ENCODE measurements at places on chromosomes 4 and X.

DNA sequence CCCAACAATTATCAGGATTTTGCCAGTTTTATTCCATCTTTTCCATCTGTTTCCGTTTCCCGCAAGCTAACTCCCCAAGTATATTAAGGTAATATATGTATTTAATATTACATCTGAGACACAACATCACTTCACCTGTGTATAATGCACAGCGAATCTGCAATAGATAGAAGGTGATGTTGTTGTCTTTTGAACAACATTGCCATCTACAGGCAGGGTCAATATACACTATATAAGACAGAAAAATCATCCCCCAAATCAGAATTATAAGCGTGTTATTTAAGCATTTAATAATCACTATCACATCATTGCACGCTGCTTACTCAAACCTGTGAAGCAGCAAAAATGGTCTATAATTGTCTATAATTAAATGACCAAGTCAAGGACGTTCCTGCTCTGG, 1115.5 kb downstream of the NLGN4X start:
- DNase-seq: peak; percentile 0

- DNase-seq: no peak
Measured at GRCh38 chr4:76931087-76931486, 18.5 kb upstream of the SEPTIN11 start.

- no peak for DNase-seq
Measured at GRCh38 chrX:12579311-12579710, 211.9 kb upstream of the PRPS2 start.

DNA sequence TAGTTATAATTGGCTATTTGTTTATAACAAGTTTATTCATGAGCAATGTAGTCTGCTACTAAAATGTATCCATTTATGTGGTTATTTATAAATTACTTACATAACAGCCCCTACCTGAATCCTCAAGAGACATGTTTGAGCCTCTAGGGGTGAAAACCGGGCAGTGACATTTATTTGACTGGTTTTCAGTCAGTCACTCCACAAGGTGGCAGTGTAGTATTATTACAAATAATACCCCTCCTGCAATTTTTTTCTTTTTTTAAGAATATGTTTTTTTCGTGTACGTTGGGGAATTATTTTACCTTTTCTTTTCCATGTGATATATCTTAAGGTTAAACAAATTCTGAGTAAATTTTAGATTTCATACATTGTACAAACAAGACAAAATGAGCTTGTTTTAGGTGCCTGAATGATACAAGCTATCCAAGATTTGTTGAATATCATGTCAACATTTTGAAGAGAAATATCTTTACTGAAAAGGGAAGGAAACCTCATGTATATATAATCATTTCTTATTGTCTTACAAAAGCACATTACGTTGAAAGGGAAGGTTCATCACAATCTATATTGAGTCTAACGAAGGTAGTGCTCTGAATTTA, 598.7 kb upstream of the TECRL start:
- peak; percentile 45 for DNase-seq

DNA sequence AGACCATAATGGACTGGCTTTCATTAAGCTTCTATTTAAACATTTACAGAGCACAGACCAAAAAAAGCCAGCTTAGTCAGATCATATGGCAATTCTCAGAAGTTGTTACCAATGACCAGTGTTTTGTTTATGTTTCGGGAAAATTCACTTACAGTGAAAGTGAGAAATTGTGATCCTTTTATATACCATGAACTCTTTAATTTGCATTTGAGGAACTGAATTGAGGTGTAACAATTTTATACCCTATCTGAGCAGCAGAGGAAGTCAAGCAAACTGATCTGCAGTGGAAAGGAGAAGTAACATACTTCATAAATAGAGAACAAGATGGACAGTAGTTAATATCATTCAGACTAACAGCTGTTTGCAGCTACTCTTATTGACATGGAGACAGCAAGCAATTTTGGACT, 97.1 kb downstream of the TMA16 start:
- DNase-seq: no peak

- DNase-seq: no peak
Measured at GRCh38 chrX:115191490-115192243, 2.5 kb downstream of the RBMXL3 start.

- no peak for DNase-seq
Measured at GRCh38 chr4:55386840-55387239, 8.9 kb upstream of the TMEM165 start.

DNA sequence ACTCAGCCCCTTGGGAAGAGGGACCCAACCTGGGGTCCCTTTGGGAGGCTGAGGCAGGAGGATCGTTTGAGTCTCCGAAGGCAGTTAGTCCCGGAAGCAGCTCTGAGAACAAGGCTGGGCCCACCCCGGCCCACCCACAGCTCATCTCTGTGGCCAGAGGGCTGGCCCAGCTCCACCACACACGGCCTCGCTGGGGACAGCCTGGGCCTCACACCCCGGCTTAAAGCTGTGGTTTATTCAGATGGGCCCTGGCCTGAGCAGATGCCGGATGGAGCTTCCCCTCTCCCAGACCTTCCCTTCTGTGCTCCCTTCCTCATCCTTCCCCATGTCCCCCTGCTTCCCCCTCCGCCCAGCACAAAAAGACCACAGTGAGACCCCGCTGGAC, 54.4 kb downstream of the FAM53A start:
- no peak for DNase-seq

- no peak for DNase-seq
Measured at GRCh38 chrX:115652221-115652620, 91.2 kb downstream of the PLS3 start.

- no peak for DNase-seq
Measured at GRCh38 chr4:77121736-77122240, 35.2 kb upstream of the CCNG2 start.

DNA sequence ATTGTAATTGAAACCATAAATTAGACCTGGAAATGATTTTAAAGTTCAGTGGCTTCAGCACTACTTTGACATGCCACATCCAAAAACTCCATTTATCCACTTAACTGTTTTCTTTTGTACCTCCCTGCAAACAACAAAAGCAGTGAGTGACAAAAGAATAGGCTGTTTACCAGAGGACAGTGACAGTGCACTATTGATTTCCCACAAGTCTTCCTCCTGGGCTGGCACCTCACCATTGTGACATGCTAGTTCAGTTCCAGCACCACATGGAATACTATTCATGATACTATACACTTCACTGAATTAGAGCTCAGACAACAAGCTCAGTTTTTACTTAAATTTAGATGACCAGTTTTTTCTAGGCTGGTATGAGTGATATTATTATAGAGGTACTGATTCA, 29.3 kb downstream of the MOSPD2 start:
- DNase-seq: no peak

GRCh38 chrX:23012636-23013035, 12.9 kb downstream of the DDX53 start:
- no peak for DNase-seq

- DNase-seq: peak; percentile 77
Measured at GRCh38 chr4:39032218-39033085, at the start of gene TMEM156. TMEM156 (minus strand) TSS chr4:39032409; CDS start chr4:39032313, 96 bp downstream.

DNA sequence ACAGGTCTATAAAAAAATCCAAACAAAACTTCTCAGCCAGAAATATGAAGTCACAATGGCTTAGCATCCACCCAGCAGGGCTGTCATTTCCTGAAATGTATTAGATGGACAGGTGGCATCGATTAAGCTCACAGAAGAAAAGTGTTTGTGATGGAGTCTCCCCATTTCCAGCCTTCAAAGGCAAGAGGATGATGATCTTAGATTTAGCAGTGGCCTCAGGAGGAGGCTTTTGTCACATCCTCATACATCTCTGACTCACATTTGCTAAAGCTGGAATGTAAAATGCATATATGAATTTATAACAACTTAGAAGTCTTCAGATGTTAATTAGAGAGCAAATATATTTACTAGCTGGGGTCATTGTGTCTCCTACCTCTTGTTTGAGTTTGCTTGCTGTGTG, 441.9 kb downstream of the SPRY1 start:
- no peak for DNase-seq

DNA sequence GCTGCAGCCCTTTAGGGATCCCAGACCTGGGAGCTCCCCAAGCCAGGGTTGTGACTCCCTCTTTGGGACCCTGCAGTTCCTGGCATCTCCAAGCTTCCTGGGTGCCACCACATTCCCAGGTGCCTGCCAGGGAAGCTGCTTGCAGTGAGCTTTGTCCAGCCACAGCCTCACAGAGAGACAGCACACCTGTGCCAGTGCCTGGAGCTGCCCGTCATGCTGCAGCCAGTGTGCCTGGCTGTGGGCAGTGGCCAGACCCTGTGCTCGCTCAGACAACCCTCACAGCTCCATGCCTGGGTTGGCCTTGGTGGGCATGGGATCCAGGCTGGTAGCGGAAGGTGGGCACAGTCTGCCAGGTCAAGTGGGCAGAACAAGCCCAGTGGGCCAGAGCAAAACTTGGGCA, 36.0 kb downstream of the TMPRSS11A start:
- no peak for DNase-seq

- DNase-seq: no peak
Measured at GRCh38 chr4:188092824-188093223, 16.6 kb downstream of the TRIML2 start.

- DNase-seq: no peak
Measured at GRCh38 chrX:119775517-119776238, 15.8 kb downstream of the RPL39 start.

DNA sequence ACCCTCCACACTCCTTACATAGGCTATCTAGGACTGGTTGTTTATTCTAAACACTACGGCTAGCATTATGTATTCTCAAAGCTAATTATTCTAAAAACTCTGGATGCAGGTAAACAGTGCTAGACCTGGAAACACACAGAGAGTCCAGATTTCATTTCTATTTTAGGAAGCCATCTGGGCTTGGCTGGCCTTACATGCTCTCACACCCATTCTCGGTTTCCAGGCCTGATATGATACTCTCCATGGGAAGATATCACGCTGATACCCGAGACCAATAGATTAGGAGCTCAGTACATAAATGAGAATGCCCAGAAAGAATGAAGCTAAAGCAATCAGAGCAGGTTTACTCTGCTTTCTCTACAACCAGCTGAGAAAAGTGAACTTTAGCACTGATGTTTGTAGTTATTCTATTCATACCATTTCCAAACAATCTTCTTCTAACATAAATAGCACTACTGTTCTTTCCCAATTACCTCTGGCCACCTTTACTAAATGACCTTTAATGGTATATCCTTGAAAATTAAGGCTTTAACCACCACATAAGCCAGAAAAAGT, 973.3 kb downstream of the PCDH18 start:
- DNase-seq: no peak

GRCh38 chr4:128782076-128782715, 27.3 kb upstream of the JADE1 start:
- DNase-seq: no peak

DNA sequence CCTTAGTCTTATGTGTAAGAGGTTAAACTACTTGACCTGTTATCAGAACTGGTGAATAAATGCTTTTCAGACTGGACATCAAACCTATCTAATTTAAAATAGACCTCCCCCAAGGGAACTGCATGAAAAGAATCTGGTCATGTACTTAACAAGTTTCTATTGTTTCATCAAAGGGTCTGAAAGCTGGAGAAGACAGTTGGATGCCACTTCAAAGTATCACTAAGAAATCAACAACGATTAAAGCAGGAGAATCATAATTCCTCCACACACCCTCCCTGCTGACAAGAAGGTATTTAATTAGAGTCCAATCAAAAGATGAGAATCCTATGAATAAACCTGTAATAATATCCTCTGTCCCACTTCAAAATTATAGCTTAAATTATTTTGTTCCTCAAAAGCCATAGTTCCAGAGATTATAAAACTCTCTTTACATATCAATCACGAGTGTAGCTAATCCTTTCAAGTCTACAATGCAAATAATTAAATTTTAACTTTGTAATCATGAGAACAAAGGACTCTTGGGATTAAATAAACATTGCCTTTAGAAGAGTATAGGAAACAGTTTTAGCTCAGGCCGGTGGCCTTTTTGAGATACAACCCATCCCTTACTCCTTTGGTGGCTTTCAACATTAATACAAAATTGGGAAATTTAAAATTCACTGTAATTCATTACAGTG, 35.1 kb downstream of the TSPAN5 start:
- DNase-seq: no peak

- no peak for DNase-seq
Measured at GRCh38 chrX:72100824-72101351, 30.8 kb downstream of the RTL5 start.

GRCh38 chr4:146334862-146335449, 120.6 kb downstream of the REELD1 start:
- DNase-seq: no peak

DNA sequence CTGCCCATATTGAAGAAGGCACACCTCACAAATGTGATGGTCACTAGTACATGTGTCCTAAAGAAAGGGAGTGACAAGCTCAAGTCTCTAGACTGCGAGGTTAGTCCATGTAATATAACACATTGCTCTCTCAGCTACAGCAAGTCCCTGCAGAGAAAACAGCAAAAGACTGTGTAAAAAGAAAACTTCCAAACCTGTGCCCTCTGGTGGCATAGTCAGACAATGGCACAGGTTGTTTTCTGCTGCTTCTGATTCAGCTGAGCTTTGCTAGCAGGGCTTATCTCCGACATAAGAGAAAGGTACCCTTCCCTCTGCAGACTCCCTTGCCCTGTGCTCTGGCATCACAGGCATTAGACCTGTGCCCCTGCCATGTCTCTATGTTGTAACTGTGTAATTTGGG, 1.4 kb upstream of the SERPINA7 start:
- DNase-seq: peak; percentile 23

DNA sequence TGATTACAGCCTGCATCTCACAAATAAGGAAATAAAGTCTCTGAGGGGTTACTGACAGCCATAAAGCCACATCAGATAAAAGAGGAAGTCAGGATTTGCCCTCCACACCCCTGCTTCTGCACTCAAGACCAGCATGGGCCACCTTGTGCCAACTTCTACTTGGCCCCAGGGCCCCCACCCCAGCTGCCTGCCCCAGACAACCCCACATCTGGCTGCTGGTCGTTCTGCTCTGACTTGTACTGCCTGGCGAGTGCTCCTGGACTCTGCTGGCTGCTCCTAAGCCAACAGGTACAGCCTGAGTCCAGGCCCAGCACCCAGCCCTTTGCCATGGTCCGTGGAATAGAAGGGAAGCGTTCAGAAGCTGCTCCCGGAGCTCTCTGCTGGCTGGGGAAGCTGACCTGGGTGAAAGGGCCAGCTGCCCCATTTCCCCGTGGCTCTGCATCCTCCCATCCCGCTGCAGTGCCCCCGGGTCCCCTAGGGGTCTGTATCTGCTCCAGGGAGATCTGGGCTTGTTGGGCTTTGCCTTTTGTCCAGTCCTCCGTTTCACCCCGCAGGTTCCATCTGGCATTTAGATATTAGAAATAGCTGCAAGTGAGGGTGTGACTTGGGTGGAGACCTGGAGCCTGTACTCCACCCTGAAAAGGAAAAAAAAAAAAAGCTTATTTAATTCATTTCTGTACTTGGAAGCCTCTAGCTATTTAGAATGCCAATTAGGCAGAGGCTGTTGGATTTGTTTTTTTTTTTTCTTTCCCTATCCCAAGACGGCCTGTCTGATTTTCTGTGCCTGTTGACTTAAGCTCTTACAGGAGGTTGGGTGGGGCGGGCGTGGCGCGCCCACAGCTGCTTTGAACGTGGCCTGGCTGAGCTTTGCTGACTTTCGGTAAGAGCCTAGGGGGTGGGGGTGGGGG, 194.7 kb downstream of the PTTG2 start:
- no peak for DNase-seq

GRCh38 chr4:10081218-10081606, 35.4 kb downstream of the WDR1 start:
- DNase-seq: no peak

- DNase-seq: peak; percentile 29
Measured at GRCh38 chr4:39698424-39699009, 581 bp downstream of the UBE2K start.

GRCh38 chr4:38284294-38285030, 324.3 kb downstream of the PTTG2 start:
- no peak for DNase-seq

- DNase-seq: peak; percentile 55
Measured at GRCh38 chr4:3257556-3258482, 8.9 kb downstream of the MSANTD1 start.

Measured in iris pigment epithelial cell (primary cell).